ENCODE measurements at places on chromosomes 7 and 10.

DNA sequence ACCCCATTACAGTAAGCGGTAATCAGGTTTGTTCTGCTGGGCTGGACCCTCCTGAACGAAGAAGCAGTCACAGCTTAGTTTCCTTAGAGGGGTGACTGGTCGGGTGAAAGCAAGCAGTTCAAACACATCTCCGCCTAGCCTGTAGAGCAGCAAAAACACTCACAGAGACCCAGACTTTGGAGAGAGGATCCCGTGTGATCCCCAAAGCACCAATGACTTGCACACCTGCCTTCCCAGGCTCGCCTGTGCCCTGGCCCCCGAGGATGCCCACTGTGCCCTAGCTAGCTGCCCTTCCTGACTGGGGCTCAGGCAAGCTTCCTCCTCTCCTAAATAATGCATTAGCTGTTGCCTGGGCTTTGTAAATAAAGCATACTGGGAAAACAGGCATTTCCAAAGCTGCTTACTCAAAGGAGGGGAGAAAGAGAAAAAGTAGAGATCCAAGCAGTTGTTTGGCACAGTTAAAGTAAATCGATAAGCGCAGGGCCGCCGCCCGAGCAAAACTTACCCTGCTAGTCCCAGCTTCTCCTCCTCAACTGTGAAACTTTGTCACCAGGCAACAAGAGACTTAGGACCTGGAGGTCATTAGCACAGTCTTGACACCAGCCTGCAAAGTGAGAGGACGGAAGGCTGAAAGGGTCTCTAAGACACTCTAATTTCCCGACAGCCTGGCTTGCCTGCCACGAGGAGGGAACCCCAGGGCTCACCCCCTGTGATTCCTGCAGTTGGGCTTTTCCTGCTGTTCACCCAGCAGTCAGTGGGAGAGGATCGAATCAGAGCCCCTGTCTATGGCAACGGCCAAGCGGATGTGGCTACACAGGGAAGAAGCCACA, 4.8 kb downstream of the LRRC18 start:
- no peak for DNase-seq

- no peak for DNase-seq
Measured at GRCh38 chr7:127791446-127792189, 139.6 kb downstream of the SND1 start.

GRCh38 chr10:62323751-62324150, 50.4 kb upstream of the ZNF365 start:
- DNase-seq, result no peak

DNA sequence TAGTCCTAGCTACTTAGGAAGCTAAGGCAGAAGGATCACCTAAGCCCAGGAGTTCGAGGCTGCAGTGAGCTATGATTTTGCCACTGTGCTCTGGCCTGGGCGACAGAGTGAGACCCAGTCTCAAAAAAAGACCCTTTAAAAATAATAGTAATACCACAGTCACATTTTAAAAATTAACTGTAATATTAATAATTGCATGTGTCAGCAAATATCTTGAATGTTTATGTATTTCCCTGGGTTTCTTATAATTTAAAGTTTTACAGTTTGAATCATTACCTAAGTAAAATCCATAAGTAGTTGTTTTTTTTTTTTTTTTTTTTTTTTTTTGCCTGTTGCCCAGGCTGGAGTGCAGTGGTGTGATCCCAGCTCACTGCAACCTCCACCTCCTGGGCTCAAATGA, 69.2 kb downstream of the LYZL2 start:
- no peak for DNase-seq

GRCh38 chr10:13224210-13224995, 9.8 kb downstream of the UCMA start:
- no peak for DNase-seq

- DNase-seq, result no peak
Measured at GRCh38 chr10:42932735-42933447, 144.0 kb upstream of the RET start.

GRCh38 chr10:44457259-44457658, 72.4 kb upstream of the CXCL12 start:
- DNase-seq, result no peak

DNA sequence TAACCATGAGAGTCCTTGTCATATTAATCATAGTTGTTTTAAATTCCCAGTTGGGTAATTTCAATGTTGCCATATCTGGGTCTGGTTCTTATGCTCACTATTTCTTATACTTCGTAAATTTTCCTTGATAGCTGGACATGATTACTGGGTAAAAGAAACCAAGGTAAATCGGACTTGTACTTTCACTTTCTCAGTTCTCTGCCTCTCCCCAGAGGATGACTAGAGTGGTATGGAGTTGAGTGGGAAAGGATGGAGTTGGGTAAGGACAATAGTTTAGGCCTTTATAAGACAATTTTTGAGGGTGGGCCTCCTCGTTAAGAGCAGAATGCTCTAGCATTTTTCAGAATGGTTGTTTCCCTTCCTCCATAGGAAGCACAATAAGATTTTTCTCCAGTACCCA, 106.1 kb downstream of the CRPPA start:
- no peak for DNase-seq

- DNase-seq, result no peak
Measured at GRCh38 chr10:101140084-101140949, 9.2 kb downstream of the TLX1 start.

DNA sequence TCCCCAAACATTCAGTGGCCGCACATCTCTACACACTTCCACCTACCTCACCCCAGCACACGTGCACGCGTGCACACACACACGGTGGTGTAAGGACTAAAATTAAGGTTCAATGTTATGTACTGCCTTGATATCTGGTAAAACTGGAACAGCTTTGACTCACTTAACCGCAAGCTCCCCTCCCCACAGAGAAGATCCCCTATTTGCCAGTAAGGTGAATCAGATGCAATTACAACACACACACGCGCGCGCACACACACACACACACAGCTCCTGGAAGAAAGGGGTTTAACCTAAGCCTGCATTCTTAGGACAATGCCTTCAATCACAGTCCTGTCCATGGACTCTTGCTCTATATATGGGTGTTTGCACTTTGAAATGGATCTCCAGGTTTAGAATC, 25.5 kb upstream of the VPS41 start:
- DNase-seq, result no peak

- no peak for DNase-seq
Measured at GRCh38 chr10:58590152-58590840, 77.6 kb downstream of the BICC1 start.

GRCh38 chr10:52424341-52424740, 110.3 kb downstream of the DKK1 start:
- DNase-seq, result no peak

GRCh38 chr10:118373786-118374185, 31.7 kb upstream of the FAM204A start:
- no peak for DNase-seq

DNA sequence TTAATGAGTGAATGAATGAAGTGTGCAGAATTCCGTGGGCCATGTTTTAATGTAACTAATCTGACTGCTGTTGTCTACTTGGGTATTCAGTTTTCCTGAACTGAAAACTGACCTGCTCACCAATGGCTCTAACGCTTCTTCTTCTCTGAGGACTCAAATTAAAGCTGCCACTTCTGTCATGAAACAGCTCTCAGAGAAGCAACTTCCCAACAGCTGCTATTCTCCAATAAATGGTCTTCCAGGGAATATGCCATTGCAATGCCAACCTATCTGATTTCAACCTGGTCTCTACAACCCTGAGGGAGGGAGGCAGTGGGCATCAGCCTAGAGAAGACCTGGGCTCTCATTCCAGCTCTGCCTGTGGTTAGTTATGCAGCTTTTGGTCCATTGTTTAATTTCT, 69.4 kb downstream of the FRMD4A start:
- DNase-seq, result no peak

DNA sequence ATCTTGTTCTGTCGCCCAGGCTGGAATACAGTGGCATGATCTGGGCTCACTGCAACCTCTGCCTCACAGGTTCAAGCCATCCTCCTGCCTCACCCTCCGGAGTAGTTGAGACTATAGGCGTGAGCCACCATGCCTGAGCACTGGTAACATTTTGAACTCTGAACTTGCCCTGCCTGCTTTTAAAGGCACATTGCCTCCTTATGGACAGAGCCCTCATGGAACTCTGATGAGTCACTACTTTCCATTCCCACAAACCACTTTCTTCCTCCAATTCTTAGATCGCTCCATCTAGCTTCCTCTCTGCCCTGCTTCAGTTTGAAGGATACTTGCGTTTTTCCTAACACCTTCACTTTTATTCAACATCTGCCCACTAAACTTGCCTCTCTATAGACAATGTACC, 38.1 kb downstream of the PRPS1L1 start:
- no peak for DNase-seq

- no peak for DNase-seq
Measured at GRCh38 chr7:105677817-105678573, 96.7 kb upstream of the EFCAB10 start.

DNA sequence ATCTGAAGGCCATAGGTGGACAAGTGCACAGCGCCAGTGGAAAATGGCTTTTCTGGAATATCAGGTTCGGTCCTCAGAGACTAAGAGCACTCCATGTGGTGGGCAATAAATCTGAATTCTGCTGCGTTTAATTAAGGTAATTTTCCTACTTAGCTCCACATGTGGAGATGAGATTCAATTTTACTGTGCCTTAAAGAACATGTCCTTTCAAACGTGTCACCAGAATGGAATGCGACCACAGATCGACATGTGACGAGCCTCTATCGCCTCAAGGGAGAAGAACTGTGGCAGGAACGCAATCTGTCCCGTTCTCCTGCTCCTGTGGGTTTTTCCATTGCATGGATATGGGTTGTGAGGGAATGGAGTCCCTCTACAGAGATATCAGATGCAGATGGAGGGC, 205.3 kb upstream of the ZNF32 start:
- DNase-seq, result no peak

DNA sequence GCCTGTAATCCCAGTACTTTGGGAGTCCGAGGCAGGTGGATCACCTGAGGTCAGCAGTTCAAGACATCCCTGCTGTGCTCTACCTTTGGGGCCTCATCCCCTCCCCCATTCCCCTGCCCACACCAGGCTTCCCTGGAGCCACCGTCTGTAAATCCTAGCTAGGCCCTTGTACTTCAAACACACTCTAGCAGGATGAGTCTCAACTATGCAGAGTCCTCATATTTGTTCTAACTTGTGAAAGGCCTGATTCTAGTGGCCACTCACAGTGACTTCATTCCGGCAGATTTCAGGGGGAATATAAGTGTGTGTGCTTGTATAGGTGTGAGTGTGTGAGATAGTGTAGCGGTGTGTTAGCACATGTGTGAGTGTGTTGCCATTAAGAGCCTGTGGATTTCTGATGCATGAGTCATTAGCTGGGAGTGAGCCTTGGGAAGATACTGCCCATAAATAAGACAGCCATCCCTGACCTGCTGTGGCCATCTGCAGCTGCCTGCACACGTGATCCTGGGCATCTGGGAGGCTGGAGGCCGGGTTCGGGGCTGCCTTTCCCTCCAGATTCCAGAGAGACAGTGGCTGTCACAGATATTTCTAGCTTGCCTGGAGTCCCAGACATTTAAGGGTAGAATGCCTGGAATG, 1.7 kb upstream of the NEURL1 start:
- DNase-seq, result no peak

GRCh38 chr10:101481256-101481655, 106.8 kb downstream of the POLL start:
- no peak for DNase-seq

GRCh38 chr7:24834128-24834798, 77.0 kb upstream of the GSDME start:
- DNase-seq, result no peak

- DNase-seq, result no peak
Measured at GRCh38 chr10:61974601-61975390, 73.3 kb downstream of the ARID5B start.

GRCh38 chr7:8436965-8437364, 3.6 kb downstream of the NXPH1 start:
- DNase-seq, result no peak

GRCh38 chr10:122112625-122113160, 123.7 kb downstream of the TACC2 start:
- DNase-seq, result no peak
